ENCODE measurements at places on chromosomes 5 and 9.

GRCh38 chr5:172008689-172009141 is 2.3 kb upstream of the FBXW11 start:
- no peak for DNase-seq

DNA sequence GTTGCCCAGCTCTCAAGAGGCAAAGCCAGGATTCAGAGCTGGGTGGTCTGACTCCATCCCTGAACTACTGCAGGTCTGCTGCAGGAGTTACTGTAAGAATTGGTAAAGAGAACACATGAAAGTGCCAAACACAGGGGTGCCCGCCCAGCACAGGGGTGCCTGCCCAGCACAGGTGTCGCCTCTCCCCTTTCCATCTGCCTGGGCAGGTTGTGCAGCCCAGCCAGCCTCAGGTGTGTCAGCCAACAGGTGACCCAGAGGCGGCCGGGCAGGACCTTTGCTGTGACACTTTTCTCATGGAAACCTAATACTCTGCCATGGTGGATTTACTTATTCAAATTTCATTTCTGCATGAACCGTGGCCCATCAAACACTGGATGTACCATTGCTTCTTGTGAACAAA is 289.7 kb upstream of the IRX4 start:
- no peak for DNase-seq

- DNase-seq, result no peak
Observed at GRCh38 chr9:32554107-32554506, 1.7 kb upstream of the TOPORS start.

GRCh38 chr9:137621131-137621757 is 2.4 kb downstream of the EHMT1 start:
- DNase-seq, result no peak

GRCh38 chr5:124383693-124384092 is 362.7 kb downstream of the ZNF608 start:
- no peak for DNase-seq

DNA sequence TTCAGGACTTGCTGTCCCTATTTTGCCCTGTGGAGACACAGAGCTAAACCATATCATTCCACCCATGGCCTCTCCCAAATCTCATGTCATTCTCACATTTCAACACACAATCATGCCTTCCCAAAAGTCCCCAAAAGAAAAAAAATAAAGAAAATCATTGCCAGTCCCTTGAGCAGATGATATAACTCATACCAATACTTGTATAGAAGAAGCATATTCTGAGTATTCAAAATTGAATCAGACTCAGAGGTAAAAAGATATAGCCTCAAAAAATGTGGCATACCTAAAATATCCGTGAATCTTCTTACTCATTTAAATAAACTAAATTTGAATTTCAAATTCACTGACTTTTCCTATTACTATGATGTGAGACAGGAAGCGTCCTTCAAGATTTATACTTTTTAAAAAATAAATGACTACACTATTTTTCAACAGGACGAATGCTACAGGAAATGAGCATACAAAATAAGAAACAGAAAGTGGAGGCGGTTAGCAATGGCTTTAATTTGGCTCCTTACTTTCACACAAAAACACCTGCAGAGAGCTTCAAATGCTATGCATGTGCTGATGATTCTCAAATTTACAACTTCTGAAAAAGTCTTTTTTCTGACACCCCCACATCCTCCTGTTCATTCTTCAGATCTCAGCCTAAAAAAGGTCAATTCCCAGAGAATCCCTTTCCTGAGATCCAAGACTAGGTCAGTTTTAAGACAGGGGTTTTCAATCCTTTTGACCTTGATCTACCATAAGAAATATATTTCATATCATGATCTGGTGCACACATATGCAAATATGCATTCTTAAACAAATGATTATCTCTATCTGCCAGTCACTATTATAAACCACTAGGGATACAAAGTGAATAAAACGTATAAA is 39.6 kb upstream of the DMXL1 start:
- DNase-seq, result no peak

DNA sequence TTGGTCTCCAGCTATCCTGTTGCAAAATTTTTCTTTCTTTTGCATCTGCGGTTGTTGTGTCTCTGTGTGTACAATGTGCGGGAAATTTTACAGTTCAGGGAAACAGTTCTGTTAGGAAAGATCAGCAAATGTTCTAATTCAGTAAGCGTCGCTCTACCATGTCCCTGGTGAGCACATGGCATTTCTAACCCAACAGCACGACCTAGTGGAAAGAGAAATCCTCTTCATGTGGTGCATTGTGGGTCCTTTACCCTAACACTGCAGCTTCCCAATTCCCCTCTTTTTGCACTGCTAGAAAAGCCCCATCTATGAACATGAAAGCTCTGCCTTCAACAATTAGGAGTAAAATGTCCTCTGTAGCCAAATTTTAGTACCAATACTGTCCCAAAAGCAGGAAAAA is 974.2 kb upstream of the CDH9 start:
- no peak for DNase-seq

GRCh38 chr9:38001430-38001829 is 67.6 kb downstream of the SHB start:
- DNase-seq, result no peak

- DNase-seq, result peak; percentile 44
Observed at GRCh38 chr5:132065351-132065937, 5.0 kb downstream of the IL3 start.

DNA sequence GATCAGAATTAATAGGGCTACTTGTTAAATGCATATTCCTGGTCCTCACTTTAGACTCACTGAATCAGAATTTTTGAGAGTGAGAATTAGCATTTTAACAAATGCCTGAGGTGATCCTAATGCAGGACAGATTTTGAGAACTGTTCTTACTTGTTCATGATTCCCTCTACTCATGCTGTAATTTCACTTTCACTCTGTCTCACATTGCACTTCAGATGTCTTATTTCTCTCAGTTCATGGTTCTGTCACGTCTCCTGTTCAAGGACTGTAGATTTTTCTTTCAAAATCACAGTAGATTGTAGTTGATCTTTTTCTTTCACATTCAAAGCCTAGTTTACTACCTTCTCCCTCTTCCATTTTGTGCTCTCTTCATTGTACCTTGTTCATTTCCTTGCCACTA is 54.3 kb downstream of the ADGRV1 start:
- no peak for DNase-seq

DNA sequence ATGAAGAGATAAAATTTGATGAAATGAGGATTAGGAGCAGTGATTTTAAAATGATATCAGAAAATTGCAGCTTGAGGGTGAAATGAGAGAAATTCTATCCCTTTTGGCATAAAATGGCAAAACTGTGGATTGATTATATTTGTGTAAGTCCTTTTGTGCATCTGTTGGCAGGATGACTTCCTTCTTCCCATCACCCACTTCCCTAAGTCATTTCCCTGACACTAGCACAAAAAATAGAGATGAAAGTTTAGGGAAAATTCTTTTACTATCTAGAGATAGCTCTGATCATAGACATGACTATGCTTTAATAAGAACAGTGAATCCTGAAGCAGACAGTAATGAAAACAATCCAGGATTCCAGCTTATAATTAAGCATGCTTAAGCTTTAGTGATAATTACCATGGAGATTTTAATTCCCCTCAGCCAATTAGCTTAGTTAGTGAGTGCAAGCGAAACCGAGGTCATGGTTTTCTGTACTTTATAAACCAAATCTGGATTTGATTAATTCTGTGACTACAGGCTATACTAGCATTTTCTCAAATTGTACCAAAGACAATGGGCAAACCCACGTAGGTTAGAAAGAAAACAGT is 163.6 kb upstream of the TARS1 start:
- no peak for DNase-seq

GRCh38 chr5:5695266-5695665 is 272.8 kb downstream of the ICE1 start:
- no peak for DNase-seq

GRCh38 chr5:56641635-56642260 is 173.6 kb upstream of the MAP3K1 start:
- no peak for DNase-seq

- DNase-seq, result no peak
Observed at GRCh38 chr5:146082798-146083197, 22.6 kb downstream of the PLAC8L1 start.

- DNase-seq, result no peak
Observed at GRCh38 chr9:117191504-117192261, 223.2 kb downstream of the ASTN2 start.

DNA sequence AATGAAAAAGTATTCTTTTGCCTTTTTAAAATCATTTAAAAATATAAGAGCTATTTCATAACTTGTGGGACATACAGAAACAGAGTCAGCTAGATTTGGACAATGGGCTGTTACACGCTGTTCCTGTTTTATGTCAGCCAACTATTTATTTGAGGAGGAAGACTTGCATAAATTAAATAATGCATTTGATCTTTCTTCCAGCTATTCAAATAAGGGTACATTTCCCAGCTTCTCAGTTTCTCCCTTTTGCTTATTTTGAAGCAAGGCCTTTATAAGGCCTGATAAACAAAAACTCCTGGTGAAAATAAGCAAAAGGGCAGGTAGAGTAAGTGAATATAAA is 6.5 kb downstream of the STOM start:
- no peak for DNase-seq

GRCh38 chr9:120886490-120886967 is 9.5 kb upstream of the PHF19 start:
- no peak for DNase-seq

- no peak for DNase-seq
Observed at GRCh38 chr5:567664-568060, 43.4 kb upstream of the SLC9A3 start.

- no peak for DNase-seq
Observed at GRCh38 chr5:132070460-132071337, 2.9 kb upstream of the CSF2 start.

- DNase-seq, result peak; percentile 71
Observed at GRCh38 chr9:503881-504852, 289.5 kb downstream of the DOCK8 start.

DNA sequence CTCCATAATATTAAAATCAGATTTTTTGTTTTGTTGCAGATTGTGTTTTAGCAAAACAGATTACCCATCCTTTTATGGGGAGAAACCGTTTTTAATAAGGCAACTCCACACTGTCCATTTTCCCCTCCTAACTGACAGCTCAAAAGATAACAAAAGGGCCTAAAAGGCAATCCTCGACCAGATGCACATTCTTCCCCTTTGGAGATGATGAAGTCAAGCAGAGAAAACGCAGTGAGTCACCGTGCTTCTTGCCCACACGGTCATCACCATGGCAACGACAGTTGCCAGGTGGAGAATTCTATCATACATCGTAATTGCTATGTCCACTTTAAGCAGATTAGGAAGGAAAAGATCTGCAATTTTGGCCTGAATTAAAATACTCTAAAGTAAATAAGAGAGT is 96.4 kb downstream of the DIRAS2 start:
- no peak for DNase-seq

- no peak for DNase-seq
Observed at GRCh38 chr5:124949862-124950261, 203.4 kb upstream of the ZNF608 start.

GRCh38 chr5:73393611-73394489 is 54.7 kb downstream of the FOXD1 start:
- DNase-seq, result no peak

DNA sequence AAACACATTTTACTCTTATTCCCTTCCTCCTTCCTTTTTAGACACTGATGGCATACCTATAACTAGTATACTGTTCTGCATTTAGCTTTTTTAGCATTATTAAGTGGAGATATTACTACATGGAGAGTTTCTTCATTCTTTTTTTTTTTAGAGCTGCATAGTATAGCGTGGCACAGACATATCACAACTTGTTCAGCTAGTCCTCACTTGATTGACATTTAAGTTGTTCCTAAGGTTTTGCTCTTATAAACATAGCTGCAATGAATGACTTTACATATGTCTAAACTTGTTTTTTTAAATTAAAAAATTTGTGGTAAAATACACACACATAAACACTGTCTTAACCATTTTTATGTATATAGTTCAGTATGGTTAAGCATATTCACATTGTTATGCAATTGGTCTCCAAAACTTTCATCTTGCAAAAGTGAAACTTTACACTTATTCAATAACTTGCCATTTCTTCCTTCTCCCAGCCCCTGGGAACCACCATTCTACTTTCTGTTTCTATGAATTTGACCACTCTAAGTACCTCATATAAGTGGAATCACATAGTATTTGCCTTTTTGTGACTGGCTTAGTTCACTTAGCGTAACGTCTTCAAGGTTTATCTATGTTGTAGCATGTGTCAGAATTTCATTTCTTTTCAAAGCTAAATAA is 48.7 kb downstream of the ANKDD1B start:
- no peak for DNase-seq

DNA sequence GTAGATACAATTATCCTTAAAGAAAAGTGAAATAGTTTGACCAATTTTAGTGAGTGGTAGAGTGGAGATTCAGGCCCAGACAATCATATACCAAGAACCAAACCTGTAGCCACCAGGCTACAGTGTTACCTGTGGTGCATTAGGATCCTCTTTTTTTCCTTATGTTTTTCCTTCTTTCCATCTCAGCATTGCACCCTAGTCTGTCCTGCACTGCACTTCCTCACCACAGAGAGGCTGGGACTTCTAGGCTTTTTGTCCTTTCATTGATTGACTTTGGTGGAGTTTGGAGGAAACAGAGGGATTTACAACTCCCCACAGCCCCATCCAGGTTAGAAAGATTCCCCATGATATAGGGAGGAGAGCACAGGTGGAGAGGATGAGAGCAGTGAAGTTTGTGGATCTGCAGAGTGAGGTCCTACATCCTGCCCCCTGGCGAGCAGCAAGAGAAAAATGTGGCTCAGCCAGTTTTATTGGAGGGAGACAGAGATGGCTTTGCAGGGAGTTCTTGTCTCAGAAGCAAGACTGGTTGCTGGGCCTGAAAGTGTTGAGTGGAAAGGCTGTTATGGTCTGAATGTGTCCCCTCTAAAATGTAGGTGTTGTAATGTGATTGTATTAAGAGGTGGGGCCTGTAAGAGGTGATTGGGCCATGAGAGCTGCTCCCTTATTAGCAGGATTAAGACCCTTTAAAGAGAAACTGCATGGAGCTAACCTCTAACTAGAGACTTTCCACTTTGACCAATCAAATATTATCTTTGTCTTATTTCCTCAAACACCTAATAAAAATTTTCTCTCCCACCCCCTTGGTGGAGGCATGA is 36.2 kb downstream of the KIF4B start:
- DNase-seq, result no peak

DNA sequence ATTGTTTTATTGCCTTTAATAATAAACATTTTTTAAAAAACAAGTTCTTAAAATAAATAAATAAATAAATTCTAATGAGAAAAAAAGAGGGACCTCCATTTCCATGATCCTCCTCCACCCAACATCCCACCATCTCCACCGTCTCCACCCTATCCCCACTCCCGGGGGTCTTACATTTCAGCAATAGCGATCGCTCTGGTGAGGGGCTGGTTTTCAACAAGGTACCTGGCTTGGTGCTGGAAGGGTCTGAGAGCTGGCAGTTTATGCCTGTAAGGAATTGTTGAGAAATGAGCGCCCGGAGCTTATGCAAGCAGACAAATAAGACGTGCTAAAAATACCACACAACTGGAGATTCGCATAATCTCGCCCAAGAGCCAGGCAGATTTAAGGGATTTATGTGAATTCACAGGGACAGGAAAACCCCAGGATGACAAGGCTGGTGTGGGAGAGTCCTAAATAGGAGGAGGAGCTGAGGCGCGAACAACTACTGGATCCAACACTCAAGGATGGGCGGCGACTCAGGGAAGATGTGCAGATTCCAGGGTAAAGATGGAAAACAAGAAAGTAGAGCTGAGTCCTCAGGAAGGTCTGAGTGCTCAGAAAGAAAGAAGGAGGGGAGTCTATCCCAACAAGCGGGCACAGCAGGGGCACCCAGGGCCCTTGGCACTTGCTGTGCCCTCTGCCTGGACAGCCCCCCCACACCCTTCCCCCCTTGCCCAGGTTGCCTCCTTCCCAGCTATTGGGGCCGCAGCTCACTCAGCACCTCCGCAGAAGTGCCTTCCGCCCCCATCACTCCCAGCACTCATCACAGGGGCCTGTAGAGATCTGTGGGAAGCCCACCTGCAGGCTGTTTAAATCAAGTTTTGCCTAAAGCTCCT is 27.0 kb downstream of the TRIM14 start:
- DNase-seq, result no peak
